ENCODE measurements at places on chromosomes 11 and 22.
A peak's percentile ranks its signal among the peaks of the same experiment; 100 is the strongest.

DNA sequence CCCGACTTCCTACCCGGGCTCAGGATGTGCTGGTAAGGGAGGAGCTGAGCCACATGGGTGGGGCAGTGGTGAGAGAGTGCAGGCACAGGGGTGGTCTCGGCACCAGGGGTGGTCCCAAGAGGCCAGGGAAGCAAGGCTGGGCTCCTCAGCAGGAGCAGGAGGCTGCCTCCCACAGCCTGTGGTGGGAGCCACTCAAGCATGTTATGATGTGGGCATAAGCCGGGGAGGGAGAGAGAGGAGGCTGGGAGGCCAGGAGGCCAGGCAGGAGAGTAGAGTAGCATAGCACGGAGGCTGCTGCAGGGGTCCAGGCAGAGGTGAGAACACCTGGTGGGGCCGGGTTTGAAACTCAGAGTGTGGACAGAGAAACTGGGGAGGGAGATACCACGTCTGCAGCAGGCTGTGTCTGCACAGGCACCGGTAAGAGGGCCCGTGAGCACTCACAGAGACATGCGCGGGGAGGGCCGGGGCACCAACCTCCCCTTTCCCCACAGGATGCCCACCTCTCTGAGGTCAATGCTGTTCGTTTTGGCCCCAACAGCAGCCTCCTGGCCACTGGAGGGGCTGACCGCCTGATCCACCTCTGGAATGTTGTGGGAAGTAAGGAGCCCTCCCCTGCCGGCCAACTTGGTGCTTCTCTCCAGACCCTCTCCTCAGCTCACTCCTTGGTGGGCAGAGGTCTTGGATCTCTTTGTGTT lies 10.7 kb downstream of the ATG16L2 start:
- DNase-seq = no peak

GRCh38 chr11:41404109-41404508 lies 55.3 kb downstream of the LRRC4C start:
- DNase-seq = no peak

DNA sequence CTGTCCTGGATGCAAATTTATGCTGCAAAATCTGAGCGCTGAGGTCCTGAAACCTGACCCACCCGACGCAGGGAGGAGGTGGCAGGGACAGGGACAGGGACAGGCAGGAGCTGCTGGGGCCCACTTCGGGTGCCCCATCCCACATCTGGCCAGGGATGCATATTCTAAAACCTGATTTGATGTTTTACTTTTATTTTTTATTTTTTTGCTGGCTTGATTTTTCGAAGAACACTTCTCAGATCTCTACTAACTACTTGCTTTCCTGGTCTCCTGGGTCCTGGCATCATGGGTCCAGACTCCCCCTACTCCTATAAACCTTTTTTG lies 652 bp upstream of the PVALB start:
- no peak for DNase-seq

DNA sequence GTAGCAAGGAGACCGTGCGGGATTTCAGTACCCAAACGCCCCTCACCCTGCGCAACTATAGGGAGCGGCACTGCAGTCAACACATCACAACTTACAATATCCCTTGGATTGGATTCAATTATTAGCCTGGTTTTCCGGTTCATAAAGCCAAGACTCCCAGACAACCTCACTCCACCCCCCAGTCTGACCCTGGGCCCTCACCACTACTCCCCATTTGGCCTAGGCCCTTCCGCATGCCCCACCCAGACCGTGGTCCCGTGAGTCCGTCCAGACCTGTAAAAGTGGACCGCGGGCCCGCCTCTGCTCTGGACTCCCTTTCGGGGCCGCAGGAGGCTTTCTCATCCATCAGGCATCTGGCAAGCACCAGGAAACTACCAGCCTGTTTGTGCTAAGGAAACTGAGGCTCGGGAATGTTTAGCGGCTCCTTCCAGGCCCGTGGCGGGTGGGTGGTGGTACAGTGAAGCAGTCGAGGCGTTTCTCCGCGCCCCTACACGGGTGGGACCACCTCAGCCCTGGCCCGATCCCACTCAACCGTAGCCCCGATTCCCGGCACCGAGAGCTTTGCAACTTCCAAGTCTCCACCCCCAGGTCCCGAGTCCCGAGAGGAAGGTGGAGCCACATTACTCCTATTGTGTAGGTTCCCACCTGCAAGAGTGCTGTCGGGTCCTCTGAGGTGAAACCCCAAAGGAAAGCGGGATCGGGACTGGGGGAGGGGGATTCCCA lies 679 bp upstream of the DPP3 start:
- no peak for DNase-seq

- no peak for DNase-seq
These were observed 194.3 kb downstream of the OPCML start for GRCh38 chr11:133337951-133338418.

GRCh38 chr22:44392446-44392921 lies 79.7 kb upstream of the SHISAL1 start:
- no peak for DNase-seq

DNA sequence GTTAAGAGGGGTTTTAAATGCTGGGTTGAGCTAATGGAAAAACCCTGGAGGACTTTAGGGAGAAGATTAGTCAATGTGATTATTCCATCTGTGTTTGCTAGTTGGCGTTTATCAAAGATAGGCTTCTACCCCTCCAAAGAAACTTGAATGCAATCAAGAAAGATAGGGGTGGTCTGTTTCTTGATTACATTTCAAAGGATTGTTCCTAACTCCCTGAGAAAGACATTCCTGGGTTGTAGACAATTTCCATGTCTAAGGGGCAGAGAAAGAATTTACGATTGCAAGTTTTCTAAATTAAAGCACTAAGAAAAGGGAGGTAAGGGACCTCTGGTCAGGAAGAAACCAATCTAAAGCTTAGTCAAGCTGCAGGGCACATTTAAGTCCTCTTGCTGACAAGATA lies 2268.7 kb downstream of the LRRC4C start:
- no peak for DNase-seq

- no peak for DNase-seq
These were observed 24.1 kb downstream of the MRGPRD start for GRCh38 chr11:68956547-68957254.

- DNase-seq = peak; percentile 10
These were observed 26.1 kb upstream of the EED start for GRCh38 chr11:86218125-86219084.

DNA sequence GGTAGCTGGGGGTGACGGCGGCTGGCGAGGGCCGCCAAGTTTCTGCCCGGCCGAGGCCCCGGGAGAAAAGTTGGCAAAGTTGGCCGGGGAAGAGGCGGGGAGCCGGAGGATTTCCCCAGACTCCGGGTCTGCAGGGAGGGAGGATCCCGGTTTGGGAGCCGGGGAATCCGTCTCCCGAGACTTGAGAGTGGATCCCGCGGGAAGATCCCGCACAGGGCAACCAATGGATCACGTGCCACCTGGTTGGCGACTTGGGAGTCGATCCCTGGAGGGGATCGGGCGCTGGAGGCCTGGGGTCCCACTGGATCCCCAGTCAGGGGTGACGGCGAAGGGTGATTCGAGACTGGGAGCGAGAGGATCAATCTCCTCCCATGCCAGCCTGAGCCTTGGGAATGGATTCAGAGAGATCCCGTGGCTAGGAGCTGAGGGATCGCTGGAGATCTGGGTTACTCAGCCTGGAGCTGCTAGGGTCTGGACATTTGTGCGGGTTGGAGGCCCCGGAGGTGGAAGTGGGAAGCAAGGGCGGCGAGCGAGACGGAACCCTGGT lies 394 bp downstream of the KIAA1671 start:
- no peak for DNase-seq

- DNase-seq = no peak
These were observed 251.8 kb downstream of the NTM start for GRCh38 chr11:131622193-131622592.

GRCh38 chr11:14070896-14071295 lies 108.4 kb downstream of the SPON1 start:
- DNase-seq = no peak

- no peak for DNase-seq
These were observed 474.1 kb downstream of the MN1 start for GRCh38 chr22:27327497-27327896.

GRCh38 chr11:99343117-99343516 lies 322.4 kb downstream of the CNTN5 start:
- no peak for DNase-seq

DNA sequence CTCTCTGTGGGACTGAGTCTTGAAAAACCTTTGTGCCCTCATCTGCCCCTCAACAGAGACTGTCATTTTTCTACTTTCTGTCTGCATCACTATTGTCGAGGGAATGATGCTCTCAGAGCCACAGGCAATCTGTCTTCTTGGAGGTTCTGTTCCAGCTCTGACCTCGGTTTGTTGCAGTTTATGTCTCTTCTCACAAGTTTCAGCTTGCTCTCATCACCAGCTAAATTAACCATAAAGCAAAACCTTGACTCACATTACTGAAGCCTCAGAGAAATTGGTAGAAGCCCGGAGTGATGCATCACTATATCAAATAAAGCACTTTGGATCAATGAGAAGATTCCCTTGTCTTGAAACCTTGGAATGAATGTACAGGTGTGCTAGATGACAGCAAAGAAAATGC lies 60.6 kb upstream of the BLID start:
- no peak for DNase-seq

- no peak for DNase-seq
These were observed 65.2 kb downstream of the FBXO7 start for GRCh38 chr22:32539631-32540421.

GRCh38 chr11:9840460-9841004 lies 176.7 kb downstream of the SWAP70 start:
- DNase-seq = no peak

GRCh38 chr22:17964643-17965042 lies 59.7 kb downstream of the MICAL3 start:
- no peak for DNase-seq

DNA sequence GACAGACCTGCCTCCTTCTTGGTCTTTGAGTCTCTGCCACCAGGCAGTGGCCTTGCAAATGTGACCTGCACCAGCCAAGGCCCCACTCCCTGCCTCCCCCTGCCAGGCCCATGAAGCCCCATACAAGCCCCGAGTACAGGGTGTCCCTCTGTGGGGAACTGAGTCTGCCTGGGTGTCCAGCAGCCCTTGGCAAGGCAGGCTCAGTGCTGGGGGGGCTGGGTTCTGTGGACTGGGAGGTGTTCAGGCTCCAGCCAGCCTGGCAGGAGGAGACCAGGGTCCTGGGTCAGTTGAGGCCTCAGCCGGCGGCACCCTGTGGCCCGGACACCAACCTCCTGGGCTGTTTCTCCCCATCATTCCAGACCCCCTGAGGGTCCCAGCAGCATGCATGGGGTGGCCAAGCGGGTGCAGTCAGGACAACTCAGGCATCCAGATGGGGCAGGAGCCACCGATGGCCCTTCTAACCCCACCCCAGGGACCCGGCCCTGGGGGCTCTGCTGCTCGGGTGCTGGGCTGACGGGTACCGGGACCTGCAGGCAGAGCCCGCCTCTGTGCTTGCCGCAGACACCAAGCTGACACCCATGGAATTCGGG lies 5.7 kb downstream of the MUC5AC start:
- DNase-seq = no peak

- no peak for DNase-seq
These were observed 30.8 kb downstream of the APLP2 start for GRCh38 chr11:130100381-130101095.

- DNase-seq = no peak
These were observed 56.2 kb upstream of the ARHGAP42 start for GRCh38 chr11:100630898-100631297.

- peak; percentile 44 for DNase-seq
These were observed 57.5 kb downstream of the BTG4 start for GRCh38 chr11:111454561-111455192.

Measured in stimulated activated CD4-positive, alpha-beta T cell treated with anti-CD3 and anti-CD28 coated beads, TNF-alpha, amount 100 ng/mL, for 1 hour (primary cell).